AG09319 (cell line): ENCODE measurements at places on chromosomes 11 and 22.

DNA sequence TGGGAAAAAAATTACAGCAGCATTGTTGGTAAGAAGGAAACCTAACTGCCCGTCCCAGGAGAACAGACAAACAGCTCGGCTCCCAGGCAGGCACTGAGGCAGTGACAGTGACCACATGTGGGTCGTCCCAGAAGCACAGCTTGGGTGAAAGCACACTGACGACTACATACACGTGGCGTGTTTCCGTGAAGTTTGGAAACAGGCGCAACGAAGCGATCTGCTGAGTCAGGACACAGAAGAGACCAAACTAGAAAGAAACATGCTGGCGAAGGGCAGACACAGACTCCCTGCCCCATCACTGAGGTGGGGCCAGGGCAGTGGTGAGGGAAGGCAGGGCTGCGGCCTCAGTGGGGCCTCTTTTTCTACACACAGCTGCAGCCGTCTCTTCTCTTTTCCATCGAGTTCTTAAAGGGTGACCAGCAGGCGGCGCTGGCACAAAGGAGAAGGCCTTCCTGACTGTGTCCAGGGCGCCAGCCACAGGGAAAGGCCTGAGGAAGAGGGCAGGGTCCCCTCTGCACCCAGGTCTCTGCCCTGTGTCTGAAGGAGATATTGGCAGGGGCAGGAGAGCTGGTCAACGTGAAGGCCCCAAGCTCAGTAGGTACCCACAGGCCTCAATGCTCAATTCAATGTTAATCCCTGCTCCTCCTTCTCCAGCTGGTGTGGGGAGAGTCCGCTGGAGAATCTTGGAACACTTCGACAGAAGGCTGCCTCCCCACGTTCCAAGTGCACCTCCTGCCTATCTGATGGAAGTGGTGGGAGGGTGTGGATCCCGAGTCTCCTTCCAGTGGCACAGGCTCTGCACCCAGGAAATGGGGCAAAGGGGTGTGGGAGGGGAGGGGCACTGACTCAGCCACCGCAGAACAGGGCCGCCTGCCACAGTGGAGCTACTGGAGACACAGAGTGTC lies 19.9 kb downstream of the CARS1 start:
- DNase-seq: no peak

DNA sequence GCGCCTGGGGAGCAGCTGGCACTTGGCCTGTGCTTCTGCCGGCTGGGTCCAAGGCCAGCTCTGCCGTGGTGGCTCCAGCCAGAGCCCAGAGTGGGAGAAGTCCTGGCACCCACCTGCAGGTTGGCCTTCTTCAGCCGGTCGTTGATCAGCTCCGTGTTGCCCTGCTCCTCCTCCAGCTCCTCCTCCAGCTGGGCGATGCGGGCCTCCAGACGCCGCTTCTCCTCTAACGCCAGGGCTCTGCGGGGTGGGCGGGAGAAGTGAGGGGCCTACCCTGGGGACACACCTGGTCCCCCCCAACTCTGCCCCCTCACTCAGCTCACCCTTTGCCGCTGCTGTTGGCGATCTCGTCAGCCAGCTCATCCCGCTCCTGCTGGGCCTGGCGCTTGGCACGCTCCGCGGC lies 32.6 kb downstream of the APOL1 start:
- no peak for DNase-seq

GRCh38 chr11:74072286-74072685 lies 63.4 kb upstream of the UCP3 start:
- no peak for DNase-seq

- no peak for DNase-seq
Measured at GRCh38 chr22:39115977-39116621, 19.1 kb downstream of the APOBEC3H start.

GRCh38 chr22:45263463-45264269 lies 21.1 kb upstream of the UPK3A start:
- peak; percentile 72 for DNase-seq

- no peak for DNase-seq
Measured at GRCh38 chr22:48180631-48181030, 1418.2 kb downstream of the TBC1D22A start.

DNA sequence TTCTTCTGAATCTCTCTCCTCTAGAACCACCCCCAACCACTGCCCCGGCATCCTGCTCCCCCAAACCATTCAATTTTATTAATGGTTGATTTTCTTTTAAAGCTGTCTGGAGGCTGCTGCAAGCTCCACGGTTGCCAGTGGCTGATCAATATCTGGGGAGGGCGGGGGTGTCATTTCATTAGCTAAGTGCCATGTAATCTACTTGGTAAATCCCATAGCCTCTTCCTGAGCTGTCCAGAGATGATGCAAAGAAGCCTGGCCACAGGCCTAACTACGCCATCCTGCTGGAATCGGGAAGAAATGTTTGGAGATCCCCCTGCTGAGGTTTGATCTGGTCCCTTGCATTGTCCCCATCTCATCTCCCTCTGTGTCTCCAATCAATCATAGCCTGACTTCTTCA lies 440.1 kb downstream of the MIAT start:
- DNase-seq: no peak

DNA sequence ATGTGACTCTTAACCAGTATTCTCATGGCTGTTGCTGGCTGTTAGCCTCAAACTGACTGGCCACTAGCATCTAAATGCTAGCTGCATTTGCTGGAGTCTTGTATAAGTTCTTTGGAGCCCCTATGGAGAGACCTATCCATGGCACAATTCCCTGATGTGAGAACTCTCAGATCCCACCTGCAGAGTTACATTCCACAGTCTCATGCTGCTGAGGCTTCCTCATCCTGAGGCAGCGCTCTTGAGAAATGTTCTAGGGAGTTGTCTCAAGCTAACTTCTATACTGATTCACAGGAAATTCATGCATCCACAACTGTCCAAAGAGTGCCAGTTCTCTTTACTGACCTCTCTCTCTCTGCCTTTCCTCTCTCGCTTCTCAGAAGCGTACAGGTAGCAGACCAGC lies 218.0 kb upstream of the PITPNB start:
- no peak for DNase-seq

- DNase-seq: no peak
Measured at GRCh38 chr11:109016724-109017123, 351.9 kb downstream of the DDX10 start.

DNA sequence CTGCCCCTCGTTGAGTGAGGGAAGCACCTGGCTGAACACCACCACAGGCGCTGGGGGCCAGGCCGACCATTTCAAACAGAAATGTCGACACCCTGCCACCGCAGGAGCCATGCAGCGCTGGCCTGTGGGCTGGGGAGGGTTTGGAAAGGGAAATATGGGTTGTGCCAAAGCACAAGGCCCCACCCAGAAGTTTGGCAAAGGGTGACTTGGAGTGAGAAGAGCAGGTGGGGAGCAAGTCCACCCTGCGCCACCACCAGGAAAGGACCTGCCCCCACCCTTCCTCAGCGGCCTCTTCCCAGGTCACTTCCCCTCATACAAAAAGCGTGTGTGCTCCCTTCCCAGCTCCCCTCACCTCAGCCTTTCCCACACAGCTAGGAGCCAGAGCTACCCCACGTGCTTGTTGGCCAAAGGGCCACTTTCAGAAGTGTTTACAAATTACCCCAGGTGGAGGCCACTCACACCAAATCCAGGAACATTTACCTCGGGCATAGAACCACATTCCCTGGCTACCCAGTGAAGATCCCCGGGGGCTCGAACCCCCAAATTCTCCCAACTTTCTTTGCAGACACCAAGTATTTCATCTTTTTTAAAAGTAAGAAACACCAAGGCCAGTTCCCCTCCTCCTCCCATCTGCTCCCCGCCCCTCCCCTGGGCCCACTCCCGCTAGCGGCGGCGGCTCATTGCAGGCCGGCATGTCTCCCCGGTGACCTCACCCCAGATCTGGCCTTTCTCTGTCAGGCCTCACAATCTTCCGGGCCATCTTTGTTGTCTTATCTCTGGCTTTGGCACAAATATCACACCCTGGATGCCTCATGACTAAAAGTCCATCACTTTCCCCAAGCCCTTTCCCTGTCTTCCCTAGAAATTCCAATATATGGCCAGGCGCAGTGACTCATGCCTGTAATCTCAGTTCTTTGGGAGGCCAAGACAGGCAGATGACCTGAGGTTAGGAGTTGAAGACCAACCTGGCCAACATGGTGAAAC lies 20.5 kb upstream of the SCGB1A1 start:
- DNase-seq: no peak

DNA sequence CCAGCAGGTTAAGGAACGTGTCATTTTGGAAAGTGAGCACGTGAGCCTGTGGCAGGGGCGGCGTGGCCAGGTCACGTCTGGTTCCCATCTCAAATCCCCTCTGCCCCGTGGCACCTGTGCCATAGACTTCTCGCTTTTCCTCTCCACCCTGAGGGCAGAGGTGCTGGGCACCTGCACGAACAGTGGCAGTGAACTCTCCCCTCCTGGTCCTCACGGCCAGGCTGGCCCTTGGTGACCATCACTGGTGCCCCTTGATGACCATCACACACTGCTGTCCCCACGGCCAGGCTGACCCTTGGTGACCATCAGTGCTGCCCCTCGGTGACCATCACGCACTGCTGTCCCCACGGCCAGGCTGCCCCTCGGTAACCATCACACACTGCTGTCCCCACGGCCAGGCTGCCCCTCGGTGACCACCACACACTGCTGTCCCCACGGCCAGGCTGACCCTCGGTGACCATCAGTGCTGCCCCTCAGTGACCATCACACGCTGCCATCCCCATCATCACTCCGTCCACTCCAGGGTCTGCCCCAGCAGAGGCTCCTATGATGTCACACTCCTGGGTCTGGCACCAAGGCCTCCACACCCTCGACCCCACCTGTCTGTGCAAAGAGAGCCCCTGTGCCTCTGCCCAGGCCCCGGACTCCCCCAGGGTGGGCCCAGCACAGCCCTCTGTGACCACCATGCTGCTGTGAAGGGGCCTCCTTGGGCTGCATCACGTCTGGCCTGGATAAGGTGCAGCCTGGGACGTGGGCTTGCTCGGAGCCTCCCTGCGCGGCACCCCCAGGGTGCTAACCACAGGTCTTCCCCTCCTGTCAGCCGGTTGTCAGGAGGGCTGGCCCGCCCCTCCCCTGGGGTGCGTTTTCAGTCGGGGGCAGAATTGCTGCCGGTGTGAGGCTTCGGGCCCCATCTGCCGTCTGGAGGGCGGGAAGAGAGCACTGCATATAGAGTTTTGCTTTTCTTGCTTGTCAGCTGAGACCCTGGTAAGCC lies 738.6 kb downstream of the BRD1 start:
- no peak for DNase-seq

DNA sequence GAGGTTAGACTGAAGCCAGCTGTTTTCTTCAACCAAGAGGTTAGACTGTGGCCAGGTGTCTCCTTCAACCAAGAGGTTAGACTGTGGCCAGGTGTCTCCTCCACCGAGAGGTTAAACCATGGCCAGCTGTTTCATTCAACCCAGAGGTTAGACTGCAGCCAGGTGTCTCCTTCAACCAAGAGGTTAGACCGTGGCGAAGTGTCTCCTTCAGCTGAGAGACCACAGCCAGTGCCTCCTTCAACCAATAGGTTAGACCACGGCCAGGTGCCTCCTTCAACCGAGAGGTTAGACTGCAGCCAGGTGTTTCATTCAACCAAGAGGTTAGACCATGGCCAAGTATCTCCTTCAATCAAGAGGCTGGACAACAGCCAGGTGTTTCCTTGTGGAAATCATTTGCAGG lies 498.1 kb downstream of the TBC1D22A start:
- no peak for DNase-seq

GRCh38 chr22:35840302-35840739 lies 122.6 kb downstream of the APOL5 start:
- peak; percentile 97 for DNase-seq

DNA sequence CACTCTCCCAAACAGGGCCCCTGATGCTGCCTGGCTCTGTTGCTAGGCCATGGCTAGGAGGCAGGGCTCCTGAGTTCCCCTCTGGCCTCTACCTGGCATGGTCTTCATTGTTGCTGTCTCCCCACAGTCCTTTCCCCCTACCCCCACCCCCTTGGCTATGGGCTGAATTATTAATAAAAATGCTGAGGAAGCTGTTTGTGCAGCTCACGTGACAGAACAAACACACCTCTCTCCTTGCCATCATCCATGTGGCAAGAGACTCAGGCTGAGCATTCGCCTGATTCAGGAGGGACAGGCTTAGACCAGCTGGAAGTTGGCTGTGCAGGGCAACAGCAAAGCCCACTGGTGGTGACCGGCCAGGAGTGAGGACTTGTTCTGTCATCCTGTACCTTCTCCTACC lies 4.2 kb upstream of the SYT7 start:
- DNase-seq: no peak

GRCh38 chr11:45560913-45561281 lies 104.5 kb downstream of the CHST1 start:
- no peak for DNase-seq

GRCh38 chr11:35624316-35624715 lies 6.1 kb downstream of the FJX1 start:
- no peak for DNase-seq

GRCh38 chr11:106378513-106379179 lies 301.2 kb downstream of the AASDHPPT start:
- no peak for DNase-seq

GRCh38 chr22:46293577-46294260 lies 3.0 kb upstream of the GTSE1 start:
- DNase-seq: no peak

- DNase-seq: no peak
Measured at GRCh38 chr11:10064828-10065227, 229.2 kb downstream of the SBF2 start.

GRCh38 chr11:18309691-18310090 lies 12.2 kb downstream of the HPS5 start:
- no peak for DNase-seq

DNA sequence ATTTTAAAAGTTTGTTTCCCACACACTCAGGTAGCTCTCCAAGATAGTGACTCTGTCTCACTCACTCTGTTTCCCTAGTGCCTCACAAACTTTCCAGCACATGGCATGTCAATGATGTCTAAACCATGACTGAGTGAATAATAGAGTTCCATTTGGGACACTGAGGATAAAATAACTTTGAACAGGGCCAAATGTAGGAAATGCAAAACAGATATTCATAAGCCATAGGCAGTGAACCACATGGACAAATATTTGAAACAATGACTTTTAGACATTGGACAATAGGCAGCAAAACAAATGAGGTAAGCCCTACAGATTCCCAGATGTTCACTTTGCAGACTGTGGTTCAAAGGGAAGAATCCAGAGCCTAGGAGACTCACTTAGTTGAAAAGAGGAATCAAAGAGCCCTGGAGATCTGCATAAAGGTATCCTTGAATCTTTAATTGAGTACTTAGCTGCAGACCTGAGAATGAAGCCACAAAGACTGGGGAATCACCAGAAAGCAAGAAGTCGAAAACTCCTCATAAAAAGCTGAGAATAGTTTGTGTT lies 173.3 kb downstream of the FAM76B start:
- no peak for DNase-seq
